ENCODE measurements at places on chromosomes 5 and 9.
A peak's percentile ranks its signal among the peaks of the same experiment; 100 is the strongest.

DNA sequence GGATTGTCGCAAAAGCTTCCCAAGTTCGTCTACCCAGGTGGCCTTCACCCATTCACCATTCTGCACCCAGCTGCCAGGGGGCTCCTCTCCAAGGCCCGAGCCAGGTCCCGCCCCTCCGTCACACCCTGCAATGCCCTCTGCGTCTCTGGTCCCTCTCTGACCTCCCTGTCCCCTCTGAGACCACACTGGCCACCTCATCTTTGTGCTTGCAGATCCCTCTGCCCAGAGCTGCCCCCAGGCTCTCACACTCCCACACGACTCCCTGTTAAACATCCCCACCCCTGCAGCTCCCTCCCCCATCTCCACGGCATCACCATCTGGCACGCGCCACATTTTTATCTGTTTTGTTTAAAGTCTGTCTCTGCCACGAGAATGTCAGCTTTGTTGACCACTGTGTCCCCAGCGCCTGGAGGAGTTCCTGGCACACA lies 243.6 kb downstream of the PBX3 start:
- DNase-seq = peak; percentile 64

DNA sequence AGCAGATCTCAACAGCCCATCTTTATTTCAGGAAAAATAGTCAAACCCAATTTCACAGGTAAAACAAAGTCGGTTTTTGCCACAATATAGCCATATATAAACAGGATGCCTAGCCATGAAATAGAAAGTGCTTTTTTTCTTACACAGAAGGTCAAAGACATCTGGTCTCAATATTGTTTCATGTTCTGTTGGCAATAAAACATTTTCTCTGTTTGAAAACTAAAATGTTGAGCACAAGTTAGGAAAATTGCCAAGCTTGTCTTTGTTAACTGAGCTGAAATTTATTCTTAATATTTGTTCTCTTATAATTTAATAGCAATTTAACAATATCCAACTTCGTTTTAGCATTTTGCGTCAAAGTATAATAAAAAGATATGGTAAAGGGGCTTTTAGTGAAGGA lies 673.4 kb downstream of the DTWD2 start:
- no peak for DNase-seq

DNA sequence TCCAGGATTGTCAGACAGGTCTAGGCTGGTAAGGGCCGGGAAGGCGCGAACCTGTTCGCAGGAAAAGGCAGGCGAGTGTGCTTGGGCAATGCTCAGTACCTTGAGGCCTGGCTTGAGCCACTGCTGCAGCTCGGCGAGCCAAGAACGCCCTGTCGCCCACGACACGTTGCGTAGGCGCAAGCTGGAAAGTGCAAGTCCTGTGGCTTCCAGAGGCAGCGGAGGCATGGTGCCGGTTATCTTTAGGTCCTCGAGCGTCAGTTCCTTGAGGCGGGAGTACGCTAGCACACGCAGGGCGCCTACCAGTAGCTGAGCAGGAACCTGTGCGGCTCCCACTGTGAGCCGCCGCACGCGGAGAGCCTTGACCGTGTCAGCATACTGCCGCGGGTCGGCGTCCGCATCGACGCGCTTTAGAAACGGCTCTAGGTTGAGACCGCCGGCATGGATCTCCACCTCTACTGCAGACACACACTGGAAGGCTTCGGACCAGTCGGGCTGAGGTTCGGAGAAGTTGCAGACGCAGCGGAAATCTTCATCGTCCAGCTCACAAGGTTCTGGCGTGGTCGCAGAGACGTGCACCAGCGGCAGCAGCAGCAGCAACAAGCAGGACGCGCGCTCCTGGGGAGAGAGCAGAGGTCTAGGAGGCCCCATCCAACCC lies 482 bp downstream of the CD14 start:
- DNase-seq = no peak

GRCh38 chr5:17190242-17190778 lies 27.1 kb upstream of the BASP1 start:
- DNase-seq = no peak

DNA sequence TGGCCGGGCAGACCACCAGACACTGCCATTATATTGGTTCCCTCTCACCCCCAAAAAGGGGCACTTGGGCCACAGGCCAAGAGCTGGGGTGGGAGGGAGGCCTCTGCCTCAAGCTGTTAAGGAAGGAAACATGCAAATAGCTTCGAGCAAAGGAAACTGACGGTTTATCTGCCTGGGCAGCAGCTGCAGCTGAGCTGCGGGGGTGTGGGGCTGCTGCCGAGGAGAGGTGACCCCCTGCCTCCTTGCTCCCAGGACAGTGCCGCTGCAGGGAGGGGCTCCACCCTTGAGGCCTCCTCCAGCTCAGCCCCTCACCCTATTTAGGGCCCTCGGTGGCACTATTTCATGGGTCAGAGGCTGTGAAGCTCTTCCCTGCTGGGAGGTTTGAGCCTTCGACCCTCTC lies 789 bp downstream of the DOK3 start:
- no peak for DNase-seq

DNA sequence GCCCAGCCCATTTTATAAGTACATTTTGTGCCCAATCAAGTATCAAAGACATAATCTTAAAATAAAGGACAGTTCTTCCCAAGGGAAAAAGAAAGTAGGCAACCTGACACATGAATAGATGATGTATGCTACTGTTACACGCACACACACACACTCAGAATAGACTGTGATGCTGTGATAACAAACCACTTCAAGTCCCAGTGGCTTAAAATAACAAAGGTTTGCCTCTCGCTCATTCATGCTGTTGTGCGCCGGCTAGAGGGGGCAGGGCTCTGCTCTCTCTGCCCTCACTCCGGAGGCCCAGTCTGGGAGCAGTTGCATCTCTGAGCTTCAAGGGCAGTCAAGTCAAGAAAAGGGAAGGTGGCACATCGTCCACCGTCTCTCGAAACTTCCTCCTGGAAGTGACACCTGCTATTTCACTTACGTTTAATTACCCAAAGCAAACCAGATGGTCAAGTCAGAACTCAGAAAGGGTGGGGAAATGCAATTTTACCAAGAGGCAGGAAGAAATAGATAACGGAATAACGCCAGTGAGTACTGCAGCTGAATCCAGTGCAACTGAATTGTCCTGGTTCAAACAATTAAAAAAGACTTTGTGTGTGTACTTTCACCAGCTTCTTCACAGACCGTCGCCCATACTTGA lies 43.3 kb downstream of the ANKRD33B start:
- peak; percentile 54 for DNase-seq

- DNase-seq = no peak
Observed at GRCh38 chr9:126722252-126722921, 82.5 kb upstream of the ZBTB43 start.

- DNase-seq = no peak
Observed at GRCh38 chr9:976943-977837, 735 bp downstream of the DMRT3 start.

DNA sequence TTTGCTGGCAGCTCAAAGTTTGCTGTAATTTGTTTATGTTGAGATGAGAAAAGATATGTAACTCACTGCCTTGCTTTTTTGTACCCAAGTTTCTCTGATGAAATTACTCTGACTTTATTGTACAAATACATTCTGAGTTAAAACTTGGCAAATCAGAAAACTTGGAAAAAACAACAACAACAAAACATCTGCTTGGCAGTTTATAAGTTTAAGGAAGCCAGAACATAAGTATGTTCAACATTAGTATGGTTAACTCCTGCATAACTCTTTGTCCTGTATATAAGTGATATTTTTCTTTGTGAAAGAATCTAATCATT lies 233.1 kb downstream of the MAST4 start:
- DNase-seq = no peak

GRCh38 chr5:81232464-81233079 lies 550 bp upstream of the CKMT2 start:
- DNase-seq = no peak

DNA sequence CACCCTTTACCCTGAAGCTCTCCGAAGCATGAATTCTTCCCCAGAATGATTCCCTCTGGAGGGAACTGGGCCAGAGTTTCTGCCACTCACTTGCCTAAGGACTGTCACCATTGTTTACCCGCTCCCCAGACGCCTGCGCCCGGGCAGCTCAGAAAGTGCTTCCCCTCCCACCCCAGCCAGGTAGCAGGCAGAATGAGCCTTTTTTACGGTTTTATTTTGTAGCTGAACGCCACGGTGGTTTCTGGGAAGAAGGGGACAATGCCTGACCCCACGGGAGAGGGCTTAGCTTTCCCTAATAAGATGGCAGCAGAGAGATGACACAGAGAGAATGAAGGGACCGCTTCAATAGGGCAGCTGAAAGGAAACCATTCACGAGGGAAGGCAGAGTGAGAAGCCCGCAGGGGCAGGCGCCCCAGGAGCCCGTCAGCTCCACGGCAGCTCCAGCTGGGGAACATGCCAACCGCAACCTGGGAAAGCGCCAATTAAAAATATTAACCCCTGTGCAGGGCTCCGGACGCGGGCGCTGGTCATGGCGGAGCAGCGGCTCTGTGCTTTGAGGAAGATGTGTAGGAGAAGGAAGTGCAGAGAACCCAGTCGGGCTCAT lies 20.4 kb upstream of the NTNG2 start:
- no peak for DNase-seq

GRCh38 chr9:137371946-137372651 lies 50.9 kb downstream of the EXD3 start:
- DNase-seq = no peak

GRCh38 chr5:154513669-154514084 lies 35.6 kb upstream of the HAND1 start:
- DNase-seq = no peak

GRCh38 chr5:170542691-170543293 lies 39.0 kb downstream of the KCNIP1 start:
- DNase-seq = no peak

DNA sequence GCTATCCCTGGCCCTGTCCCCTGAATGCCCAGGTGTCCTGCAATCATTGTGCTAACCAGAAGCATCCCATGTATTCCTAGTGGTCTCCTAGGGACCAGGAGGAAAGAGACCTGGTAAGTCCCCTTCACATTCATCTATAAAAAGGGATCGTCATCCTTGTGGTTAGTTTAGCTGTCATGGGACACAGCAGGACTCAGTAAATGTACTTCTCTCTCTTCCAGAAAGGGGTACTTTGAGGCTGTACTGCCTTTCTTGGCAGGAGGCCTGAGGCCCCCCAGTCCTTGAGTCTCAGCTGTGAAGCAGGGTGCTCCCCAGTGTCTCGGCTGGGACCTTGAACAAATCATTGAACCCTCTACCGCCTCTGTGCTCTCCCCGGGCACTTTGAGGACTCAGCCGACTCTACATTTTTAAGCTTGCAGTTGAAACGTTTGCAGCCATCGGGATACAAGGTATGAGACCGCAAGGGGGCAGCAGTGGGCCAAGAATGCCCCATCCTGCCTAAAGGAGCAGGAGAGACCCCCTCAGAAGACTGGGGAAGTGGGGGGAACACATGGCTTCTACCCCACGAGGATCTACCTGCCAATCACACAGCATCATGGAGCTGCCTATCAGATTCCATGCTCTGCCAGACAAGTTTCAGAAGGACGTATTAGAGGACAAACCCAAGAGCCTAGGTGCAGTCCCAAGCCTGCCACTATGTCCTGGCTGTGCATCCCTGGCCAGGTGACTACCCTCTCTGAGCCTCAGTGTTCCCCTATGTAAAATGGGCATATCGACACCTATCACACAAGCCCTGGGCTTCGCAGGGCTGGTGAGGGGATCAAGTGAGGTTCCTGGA lies 2.4 kb upstream of the PHYKPL start:
- DNase-seq = peak; percentile 84

DNA sequence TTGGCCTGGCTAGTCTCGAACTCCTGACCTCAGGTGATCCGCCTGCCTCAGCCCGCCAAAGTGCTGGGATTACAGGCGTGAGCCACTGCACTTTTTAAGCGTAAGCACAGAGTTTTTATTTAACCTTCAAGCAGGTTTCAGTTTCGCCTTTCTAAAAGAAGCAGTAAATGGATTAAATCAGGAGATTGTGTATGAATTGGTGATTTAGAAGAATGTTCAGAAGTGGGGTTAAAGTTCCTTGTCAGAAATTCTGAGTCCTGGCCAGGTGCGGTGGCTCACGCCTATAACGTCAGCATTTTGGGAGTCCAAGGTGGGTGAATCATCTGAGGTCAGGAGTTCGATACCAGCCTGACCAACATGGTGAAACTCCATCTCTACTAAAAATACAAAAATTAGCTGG lies 12.2 kb downstream of the HSPA4 start:
- DNase-seq = no peak

DNA sequence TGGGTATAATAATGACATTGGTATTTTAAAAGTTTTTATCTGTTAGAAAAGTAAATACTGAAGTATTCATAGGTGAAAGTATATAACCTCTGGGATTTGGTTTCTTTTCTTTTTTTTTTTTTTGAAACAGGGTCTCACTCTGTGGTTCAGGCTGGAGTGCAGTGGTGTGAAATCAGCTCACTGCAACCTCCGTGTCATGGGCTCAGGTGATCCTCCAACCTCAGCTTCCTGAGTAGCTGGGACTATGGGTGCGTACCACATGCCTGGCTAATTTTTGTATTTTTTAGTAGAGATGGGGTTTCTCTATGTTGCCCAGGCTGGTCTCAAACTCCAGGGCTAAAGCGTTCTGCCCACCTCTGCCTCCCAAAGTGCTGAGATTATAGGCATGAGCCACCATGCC lies 7.2 kb downstream of the HSDL2 start:
- DNase-seq = no peak
